ENCODE measurements at places on chromosomes 2 and 18.

DNA sequence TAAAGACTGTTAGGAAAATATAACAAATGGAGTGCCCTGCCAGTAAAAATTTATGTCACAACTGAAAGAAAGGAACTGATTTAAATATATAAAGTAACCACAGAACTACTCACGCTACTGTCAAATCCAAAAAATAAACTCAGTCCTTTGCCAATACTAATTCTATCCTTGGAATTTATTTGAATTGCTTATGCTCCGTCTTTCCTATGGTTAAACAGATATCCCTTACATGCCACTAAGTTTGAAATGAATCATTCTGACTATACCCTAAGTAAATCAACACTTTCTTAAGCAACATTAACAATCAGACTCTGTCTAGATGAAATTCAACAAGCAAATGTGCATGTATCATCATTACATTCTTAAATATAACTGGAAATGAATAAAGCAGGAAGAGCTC lies 9.8 kb downstream of the HNRNPLL start:
- no peak for DNase-seq

DNA sequence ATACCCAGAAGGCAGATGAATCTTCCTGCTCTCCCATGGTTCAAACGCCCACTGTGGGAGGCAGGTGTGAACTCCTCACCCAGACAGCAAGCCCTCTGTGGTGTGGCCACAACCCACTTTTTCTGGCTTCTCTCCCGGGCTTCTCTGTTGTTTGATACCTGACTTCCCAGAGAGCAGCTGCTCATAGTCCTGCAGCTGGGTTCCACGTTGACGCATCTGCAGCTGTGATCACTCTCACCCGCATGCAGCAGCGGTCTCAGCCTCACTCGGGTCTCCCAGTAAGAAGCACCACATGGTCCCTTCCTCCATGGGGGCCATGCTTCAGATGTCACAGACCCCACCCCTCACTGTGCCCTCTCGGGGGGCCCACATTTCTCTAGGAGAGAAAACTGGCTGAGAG lies 3.5 kb downstream of the ASPRV1 start:
- DNase-seq, result no peak

DNA sequence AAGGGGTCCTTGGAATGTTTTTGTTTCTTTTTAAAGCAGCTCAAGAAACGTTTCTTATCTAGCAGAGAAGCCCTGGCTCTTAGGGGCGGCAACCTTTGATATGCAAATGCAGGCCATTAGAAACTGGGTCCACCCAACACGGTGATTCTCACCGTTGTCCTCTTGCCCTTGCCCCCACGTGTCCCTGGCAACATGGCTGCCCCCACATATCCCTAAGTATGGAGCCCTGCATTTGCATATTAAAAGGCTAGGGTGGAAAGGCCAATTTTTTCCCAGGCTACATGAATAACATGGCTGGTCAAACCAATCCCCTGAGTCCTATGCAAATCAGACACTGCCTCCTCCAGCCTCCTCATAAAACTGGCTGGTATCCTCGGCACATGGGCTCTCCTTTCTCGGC lies 230.1 kb upstream of the SPOPL start:
- DNase-seq, result no peak

- DNase-seq, result no peak
Observed at GRCh38 chr2:107804608-107805498, 21.8 kb upstream of the RGPD4 start.

DNA sequence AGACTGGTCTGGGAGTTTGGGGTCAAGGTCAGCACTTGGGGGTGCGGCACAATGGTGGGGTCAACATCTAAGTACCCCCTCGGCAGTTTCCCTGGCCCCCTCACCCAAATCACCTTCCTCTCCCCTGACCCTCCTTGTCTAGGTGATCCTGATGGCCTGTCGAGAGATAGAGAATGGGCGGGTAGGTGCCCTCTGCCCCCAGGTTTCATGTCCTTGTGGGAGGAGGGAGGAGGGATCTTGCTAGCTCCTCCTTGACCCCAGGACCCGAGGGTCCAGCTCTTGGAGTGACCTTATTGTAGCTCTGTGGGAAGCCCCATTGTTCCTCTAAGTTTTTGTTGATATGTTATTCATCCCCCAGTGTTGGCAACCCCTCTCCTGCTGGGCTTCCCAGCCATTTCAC lies 3.6 kb downstream of the PTPN18 start:
- no peak for DNase-seq

GRCh38 chr2:156157670-156158069 lies 174.9 kb downstream of the NR4A2 start:
- DNase-seq, result no peak

GRCh38 chr2:134262684-134263083 lies 8.8 kb downstream of the MGAT5 start:
- DNase-seq, result no peak

Measured in effector memory CD4-positive, alpha-beta T cell (primary cell).